NCI-H69 (cell line): ENCODE measurements at places on chromosomes 4 and X.

- no peak for DNase-seq
Observed at GRCh38 chr4:25504932-25505636, 128.0 kb downstream of the ANAPC4 start.

DNA sequence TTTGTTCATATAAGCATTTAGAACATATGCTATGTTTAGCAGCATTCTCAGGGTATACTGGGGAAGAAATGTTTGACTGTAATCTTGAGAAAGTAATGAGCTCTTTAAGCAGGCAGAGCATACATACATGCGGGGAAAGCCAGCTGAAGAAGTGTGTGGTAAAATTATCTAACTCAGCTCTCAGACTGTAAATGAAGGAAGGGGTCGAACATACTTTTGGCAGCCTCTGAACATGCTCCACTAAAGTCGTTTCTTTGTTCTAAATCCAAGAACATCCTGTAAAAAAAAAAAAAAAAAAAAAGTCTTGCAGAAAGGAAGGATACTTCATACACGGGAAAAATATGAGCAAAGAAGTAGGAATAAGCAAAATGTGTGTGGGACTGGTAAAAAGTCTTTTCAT lies 224.8 kb downstream of the GRID2 start:
- DNase-seq, result peak; percentile 21

- DNase-seq, result peak; percentile 86
Observed at GRCh38 chr4:16083241-16084191, at the start of gene PROM1. Gene PROM1, minus strand, starts transcription at chr4:16084023. Its CDS starts 8,117 bp downstream, at chr4:16075906.

- DNase-seq, result no peak
Observed at GRCh38 chrX:19849464-19850080, 37.8 kb downstream of the SH3KBP1 start.

DNA sequence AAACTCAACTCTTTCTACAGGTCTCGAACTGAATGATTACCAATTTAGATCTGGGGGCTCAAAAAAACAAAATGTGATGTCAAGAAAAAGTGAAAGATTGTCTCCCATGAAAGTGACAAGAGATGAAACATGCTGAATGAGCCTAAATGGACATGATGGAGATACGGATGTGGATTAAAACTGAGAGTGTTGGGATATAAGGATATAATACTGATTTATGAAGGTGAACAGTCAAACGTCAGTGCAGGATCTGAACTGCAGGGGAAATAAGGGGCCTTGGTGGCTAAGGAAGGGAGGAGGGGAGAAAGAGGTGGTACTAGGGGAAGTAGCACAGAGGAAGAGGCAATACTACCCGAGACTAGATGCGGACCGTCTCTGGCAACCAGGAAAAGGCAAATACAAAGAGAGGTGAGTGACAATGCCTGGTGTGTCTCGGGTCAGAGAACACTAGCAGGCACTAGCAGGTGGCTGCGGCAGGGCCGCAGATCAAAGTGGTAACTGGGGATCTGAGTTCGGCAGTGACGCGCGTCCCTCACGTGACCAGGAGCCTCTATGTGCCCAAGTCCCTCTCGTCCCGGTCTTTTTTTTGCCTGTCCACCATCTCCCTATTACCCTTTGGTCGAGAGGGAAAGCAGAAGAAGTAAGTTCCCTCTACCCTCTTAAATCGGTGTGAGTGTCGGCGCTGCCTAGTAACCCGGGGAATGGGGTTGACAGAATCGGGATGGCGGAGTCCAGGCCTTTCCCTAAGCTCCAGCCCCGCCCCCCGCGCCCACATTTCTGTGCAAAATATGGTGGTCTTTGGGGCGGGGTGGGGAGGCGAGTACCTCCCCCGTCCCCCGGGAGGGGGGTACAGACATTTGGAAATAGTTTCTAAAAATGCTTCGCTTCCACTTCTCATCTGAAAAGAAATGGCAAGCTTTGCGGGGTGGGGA lies at the start of gene TCEAL1:
Gene TCEAL1 (plus strand): TSS at position 590 of the 932 bp plus-strand sequence. CDS start 942 bp downstream, outside the sequence.
- peak; percentile 71 for DNase-seq

DNA sequence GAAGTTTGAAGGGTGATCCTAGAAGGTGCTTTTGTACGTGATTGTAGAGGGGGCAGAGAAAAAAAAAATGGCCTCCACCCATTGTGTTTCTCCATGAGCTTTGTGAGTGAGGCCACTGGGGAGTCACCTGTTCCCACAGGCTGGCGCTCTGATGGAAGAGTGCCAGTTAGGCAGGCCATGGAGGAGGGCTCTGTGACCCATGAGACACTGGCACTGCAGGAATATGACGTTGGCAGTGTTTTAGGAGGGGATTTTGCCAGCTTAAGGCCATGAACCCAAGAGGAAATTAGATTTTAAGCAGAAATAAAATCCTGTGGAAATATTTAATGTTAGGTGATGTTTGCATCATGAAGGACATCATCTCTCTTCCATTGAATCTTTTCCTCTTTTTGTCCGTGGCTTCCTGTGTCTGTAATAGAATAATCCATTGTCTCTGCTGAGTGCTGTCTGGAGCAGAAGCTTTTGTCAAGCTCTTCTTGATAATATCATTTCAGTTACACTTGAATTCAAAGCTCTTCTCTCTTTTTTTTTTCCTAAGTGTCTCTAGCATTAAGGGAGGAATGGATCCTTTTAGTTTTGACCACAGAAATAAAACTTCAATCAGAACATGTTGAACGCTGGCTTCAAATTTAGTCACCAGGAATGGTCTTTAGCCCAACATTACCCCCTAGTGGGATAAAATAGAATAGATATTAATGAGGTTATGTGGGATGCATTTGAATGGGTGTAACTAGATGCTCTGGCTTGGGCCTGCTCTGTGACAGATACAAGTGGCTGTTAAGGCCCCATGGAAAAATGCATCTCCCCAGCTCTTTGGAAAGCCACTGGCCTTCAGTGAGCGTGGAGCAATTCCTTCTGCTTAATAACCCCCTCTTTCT lies 41.0 kb upstream of the UCP1 start:
- peak; percentile 91 for DNase-seq

DNA sequence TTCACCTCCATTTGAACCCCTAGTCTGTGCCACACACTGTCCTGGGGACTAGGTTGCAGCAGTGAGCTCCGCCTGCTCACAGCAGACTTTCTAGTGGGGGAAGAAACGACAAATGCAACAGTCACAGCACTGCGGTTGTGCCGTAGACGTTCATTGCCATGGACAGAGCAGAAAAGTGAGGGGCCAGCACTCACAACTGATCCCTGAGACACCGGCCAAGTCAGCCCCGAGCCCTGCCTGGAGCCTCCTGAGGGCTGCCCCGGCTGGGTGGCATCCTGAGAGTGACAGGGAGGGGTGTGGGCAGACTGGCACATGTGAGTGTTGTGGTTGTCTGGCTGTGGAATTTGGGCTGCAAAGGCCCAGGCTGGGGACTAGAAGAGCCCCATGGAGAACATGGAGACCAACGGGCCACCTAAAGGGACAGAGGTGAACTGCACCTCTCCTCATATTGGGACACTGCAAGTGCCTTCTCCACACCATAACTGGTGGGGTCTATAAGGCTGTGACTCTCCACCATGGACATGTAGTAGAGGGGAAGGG lies 4.6 kb downstream of the DUSP9 start:
- no peak for DNase-seq

DNA sequence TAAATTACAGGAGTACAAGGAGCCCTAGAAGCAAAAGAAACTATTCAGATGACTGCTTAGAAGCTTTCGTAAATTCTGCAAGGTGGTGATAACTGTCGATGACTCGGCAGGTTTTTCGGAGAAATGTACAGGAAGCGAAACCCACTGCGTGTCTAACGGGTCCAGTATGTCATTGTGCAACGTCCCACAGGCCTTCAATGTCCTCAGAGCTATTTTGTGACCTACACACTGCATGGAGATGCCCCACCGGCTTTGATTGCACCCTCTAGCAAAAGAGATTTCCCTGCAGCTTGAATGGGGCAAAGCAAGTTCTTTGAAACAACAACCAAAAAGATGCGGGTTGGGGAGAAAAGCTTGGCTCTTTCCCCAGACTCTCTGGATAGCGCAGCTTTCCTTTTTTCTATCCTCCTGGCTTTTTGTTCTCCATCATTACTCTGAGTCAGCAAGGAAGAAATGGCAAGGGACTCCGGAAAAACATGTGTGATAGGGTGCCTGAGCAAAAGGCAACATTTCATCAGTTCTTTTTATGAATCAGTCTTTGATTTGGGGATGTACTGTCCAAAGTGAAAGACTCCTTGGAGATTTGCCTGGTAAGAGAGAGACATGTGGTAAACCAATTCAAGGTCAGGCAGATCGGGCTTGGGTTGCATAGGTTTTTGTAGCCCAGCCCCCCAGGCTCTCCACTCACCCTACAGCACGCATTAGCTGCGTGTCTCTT lies 112.0 kb upstream of the TBL1X start:
- no peak for DNase-seq

DNA sequence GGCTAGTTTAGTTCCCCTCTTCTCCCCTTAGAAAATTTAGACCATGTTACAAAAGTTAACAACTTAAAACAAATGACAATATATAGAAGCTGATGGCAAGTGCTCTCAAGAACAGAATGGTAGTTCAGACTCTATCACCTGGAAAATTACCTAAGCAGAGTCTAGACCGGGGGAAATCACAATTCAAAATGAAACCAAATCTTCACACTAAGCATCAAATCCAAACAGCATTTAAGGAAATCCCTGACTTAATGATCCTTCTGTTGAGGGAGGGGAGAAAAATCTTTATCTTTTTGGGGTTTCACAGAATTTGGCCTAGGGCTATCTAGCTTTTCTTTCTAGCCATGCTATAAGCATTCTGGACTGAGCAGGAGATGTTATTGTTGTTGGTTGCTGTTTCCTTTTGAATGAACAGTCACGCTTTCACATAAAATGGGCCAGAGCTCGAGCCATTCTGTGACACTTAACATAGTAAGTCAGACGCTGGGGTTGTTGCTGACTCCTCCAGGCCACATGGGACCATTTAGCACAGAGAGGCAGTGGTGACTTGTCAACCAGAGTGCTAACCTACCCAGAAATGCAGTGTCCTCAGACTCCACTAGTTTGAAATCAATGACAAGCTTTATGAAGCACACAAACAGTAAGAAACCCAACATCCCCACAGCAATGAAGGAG lies 16.0 kb upstream of the LSM6 start:
- no peak for DNase-seq

DNA sequence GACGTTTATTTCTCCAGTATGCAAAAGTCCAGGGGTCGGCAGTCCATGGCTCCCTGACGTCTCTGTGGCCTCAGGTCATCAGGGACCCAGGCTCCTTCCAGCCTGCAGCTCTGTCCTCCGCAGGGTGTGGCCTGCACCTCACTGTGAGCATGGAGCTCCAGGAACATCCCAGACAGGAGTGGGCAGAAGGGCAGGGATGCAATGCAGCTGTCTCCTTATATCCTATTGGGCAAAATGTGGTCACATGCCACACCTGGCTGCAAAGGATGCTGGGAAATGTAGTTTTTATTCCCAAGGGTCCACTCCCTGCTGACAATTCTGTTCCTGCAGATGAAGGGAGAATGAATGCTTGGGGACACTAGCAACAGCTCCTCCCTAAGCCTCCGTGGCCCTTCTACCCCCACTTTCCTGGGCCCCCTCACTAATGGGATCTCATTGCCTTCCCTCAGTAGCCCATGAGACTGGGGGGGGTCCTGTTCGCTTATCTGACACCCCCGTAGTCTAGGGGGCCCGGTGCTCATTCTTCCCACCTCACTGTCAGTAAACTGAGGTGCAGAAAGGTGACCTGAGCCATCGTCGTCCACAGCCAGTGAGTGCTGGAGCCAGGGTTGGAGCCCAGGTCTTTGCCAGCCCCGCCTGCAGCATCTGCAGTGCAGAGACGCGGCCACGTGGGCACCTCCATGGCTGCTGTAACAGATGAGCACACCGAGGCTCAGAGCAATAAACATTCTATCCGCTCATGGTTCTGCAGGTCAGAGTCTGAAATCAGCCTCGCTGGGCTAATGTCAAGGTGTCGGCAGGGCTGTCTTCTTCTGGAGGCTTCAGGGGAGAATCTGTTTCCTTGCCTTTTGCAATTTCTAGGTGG lies 5.9 kb upstream of the GRPEL1 start:
- peak; percentile 43 for DNase-seq

DNA sequence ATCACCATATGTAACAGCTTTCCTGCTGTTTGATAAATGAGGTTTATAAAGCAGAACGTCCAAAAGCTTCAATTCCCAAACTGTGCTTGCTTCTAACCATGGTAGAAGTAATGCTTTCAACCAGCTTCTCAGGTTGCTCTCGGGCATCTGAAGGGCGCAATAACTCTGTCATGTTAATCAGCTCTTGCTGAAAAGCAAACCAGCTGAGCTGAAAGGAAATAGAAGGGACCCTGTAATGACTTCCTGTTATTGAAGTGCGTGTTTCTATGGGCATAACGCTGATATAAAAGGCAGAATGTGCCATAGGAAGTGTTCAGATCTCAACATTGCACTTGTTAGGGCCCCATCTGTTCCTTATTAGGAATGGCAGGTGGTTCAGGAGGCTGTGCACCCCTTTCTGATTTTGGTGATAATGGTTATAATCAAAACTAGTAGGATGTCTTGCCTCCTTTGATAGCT lies 21.2 kb downstream of the HERC3 start:
- peak; percentile 82 for DNase-seq

DNA sequence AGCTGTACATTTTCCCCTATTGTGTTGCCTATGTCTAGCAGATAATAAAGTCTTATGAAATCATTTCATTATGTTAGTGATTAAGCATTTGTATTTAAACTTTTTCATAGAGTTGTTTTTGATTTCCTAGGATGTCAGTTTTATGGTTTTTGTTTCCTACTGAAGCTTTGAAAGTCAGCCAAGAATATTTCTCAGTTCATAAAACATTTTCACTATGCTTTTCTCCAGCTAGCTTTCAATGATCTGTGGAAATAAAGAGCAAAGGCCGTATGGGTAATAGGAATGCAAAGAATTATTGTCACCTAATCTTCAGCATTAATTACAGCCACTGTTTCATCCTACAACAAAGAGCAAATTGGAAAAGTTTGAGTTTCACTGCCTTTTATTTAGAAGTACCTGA lies 145.7 kb upstream of the NUDT6 start:
- DNase-seq, result no peak

- DNase-seq, result peak; percentile 15
Observed at GRCh38 chr4:19752599-19752998, 499.1 kb upstream of the SLIT2 start.

- DNase-seq, result no peak
Observed at GRCh38 chr4:113371111-113371510, 321.7 kb downstream of the ANK2 start.

DNA sequence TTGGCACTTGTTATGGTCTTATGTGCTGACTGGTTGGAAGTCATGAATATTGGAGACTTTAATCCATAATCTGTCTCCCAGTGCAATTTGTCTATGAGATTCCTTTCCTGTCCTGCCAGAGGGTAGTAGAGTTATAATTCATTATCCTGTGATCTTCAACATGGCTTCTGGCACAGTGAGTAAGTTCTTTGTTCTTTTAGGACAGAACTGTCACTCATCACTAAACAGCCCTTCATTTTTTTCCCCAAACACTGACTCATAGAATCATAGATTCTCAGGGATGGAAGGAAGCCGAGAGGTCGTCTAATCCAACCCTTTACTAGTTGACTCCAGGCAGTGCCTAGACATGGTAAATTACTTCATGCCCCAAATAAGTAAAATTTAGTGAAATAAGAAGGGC lies 78.4 kb downstream of the LUZP4 start:
- no peak for DNase-seq

DNA sequence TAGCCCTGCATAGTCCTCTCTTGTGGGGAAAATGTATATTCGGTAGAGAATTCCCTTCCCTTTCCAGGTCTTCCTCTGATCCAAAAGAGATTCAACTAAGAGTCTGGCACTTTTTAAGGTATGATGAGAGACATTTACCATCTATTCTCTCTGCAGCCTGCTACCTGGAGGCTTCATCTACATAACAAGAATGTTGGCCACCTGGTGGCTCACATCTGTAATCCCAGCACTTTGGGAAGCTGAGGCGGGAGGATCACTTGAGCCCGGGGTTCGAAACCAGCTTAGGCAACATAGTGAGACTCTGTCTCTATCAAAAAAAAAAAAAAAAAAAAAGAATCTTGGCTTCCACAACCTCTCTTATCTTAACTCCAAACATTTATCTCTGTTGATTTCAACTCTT lies 40.4 kb upstream of the NOCT start:
- peak; percentile 20 for DNase-seq
